NCI-H1048 (cell line): ENCODE measurements at places on chromosomes 13 and 19.

DNA sequence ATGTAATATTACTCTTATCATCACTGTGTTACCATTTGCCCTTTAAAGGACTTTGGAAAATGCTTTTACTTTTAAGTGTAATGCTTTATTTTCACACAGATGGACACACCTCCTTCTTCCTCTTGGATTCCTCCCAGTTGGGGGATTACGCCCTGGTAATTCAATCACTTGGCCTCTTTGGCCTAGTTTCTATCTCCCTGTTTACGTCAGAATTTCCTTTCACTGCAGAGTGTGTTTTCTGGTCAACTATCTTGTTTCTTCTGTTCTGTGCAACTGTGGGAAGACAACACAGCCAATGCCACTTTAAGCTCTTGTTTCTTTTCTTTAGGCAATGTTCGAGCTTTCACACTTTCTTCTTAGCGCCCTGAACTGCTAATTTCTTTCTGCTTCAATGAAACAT is 257.3 kb upstream of the MAB21L1 start:
- no peak for DNase-seq

DNA sequence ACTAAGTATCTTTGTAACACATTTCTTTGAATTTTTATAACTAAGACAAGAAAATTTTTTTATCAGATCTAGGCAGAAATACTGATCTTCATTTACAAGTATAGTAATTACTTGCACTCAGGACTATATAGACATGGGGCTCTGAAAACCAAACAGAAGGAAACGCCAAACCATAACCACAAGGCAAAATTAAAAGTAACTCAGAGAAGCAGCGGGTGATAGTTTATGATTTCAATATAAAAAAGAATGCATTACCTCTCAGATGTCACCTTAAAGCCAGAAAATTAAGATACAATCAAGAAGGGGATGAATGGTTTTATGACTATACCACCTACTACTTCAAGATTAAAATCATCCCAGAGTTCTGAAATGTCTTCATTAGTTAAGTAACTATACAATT is 6.7 kb downstream of the SHISA2 start:
- no peak for DNase-seq

GRCh38 chr19:44927746-44928145 is 13.3 kb downstream of the APOC1 start:
- no peak for DNase-seq

DNA sequence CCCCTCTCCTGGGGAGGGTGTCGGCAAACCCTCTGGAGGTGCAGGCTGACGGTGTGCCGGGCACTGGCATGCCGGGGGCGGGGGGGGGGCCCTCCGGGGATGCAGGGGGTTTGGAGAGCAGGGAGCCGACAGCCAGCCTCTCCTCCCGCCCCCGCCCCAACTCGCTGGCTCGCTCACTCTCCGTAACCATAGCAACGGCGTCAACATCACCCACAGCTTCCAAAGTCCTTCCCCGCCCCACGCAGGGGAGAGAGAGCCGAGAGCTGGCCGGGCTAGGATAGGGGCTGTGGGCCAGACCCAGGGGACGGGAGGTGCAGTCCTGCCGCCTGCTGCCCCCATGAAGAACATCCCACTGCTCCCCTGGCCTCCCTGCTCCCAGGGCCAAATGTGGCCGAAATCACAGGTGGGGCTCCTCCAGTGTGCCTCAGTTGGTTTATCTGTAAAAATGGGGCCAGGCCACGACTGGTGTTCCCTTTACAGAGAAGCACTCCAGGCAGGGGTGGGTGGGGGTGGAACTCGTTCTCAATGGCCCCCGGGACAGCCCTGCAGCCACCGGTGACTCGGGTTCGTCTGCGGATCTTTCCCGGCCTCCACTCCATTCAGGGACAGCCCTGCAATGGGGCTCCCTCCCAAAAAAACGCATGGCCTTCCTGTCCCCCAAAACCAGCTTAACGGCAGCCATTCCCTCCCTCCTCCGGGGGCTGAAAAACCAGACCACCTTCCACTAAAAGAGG is 3.2 kb downstream of the KLF16 start:
- DNase-seq: no peak

DNA sequence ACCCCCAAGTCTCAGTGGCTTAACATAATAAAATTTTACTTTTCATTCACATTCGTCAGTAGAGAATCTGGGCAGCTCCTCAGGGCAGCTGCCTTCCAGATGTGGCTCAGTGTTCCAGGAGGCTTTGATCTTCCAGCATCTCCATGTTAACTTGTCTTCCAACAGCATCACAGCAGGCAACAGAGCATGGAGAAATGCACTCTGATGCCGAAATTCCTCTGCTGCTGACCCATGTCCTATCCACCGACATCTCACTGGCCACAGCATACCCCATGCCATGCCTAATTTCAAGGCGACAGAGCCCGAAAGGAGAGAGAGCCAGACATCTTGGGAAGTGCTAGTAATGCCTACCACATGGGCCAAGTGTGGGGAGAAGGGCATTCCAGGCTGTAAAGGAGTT is 64.9 kb upstream of the MEDAG start:
- no peak for DNase-seq
